ENCODE measurements at places on chromosomes 11 and 22. TPM values are rescaled to one million over a fixed set of nuclear protein-coding genes. Genes with fewer than 3 reads are reported as not detected.

The SEC14L6 gene
- not detected for total RNA-seq

The MFNG gene
- 125 TPM for total RNA-seq

DNA sequence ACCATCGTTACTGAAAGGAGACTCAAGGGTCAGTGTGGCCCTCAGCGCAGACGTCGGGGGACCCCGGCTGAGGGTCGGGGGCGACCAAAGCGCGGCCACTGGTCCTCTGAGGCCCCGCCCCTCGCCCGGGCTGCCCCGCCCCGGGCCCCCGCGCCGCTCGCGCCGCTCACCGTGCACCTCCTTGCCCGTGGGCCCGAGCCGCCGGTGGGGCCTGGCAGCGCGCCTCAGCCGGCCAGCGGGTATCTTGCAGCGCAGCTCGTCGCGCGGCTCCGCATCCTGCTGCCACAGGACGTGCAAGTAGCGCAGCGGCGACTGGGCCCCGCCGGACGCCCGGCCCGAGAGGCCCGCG is 419 bp downstream of the ANKRD54 start:
- H3K4me3 ChIP-seq, result peak overlapping the region; percentile 83
- no peaks in the 10 kb centered on the region for H3K27me3 ChIP-seq
- H3K36me3 ChIP-seq, result peaks cover 15% of the 10 kb centered on the region
- peak; percentile 70 for DNase-seq
- peak overlapping the region; percentile 88 for H3K27ac ChIP-seq
- peaks cover 26% of the 10 kb centered on the region for H3K4me1 ChIP-seq

DNA sequence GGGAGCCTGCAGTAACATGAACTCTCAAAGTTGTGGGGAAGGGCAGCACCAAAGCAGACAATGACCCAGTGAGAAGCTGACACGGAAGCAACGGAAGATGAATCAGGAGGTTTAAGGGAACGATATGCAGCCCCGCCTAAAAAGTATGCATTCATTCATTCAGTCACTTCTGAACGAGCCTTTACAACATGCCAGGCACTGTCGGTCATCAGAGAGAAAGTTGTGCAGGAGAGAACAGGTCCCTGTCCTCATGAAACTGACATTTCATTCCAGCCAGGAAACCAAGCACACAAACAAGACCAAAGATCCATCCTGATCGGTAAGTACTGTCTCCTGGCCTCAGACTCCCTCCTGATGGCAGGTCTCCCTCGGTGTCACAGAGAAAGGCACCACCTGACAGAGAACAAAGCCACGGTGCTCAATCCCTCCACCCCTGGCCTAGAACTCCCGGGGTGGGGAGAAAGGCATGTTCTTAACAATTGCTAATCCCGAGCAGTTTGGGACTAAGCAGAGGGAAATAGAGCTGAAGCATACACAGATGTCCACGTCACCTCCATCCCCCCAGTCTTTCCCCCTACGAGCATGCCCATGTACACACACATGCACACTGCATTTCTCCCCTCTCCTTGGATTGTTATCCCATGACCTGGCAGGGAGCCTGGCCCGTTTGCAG is 49.3 kb downstream of the LRFN4 start:
- H3K27me3 ChIP-seq, result no peaks in the 10 kb centered on the region
- H3K4me3 ChIP-seq, result no peak overlapping the region

DNA sequence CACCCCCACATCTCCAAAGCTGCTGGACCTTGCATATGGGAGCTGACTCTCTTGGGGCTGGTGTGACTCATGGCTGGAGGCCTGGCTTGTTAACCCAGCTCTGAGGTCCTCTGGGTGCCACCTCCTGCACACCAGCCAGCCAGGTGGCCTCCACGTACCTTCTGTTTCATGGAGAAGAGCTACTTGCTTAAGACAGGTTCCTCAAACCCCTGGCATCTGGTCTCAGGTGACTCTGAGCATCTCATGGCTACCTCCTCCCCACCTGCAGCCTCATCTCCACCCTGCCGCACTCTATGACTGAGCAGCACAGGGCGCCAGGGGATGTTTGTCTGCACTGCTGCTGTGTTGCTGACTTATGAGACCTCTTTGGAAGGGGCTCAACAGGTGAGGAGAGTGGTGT is 55.7 kb downstream of the BCR start:
- no peaks in the 10 kb centered on the region for H3K27me3 ChIP-seq
- H3K27ac ChIP-seq, result peak overlapping the region; percentile 53
- H3K36me3 ChIP-seq, result peaks cover 23% of the 10 kb centered on the region
- H3K4me3 ChIP-seq, result no peak overlapping the region
- no peak for DNase-seq
- peaks cover 75% of the 10 kb centered on the region for H3K4me1 ChIP-seq

- no peaks in the 10 kb centered on the region for H3K4me1 ChIP-seq
- no peak overlapping the region for H3K27ac ChIP-seq
- no peak for DNase-seq
- H3K27me3 ChIP-seq, result peaks cover 2% of the 10 kb centered on the region
Measured at GRCh38 chr11:69489746-69490365, 8.4 kb downstream of the LINC01488 start.

GRCh38 chr11:123062892-123063825 is 1.2 kb upstream of the HSPA8 start:
- peak; percentile 66 for DNase-seq
- H3K27ac ChIP-seq, result peak overlapping the region; percentile 99
- H3K4me3 ChIP-seq, result peak overlapping the region; percentile 99

DNA sequence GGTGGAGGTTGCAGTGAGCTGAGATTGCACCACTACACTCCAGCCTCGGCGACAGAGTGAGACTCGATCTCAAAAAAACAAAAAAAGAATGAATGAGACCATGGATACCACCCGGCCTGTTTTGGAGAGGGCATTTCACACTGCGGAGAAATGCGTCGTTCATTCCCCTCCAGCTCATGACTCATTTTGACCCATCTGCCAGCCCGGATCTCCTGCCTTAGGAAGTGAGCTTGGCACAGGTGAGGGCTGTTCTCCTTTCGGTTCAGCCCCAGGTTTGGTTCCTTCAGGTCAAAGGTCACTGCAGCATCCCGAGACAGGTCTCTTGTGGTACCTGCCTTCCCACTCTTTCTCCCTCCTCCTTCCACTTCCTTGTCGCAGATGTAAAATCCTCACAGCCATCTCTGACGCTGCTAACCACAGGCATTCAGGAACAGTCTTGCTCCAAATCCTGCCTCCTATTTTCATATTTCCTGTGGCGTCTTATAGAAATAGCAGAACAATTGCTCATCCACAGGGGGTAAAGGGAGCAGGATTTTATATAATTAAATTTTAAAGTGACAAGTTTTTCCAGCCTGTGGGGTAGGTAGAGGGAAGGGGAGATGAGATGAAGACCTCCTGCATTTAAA is 517.9 kb downstream of the NTM start:
- no peak for DNase-seq
- no peak overlapping the region for H3K27ac ChIP-seq
- H3K4me1 ChIP-seq, result no peaks in the 10 kb centered on the region

DNA sequence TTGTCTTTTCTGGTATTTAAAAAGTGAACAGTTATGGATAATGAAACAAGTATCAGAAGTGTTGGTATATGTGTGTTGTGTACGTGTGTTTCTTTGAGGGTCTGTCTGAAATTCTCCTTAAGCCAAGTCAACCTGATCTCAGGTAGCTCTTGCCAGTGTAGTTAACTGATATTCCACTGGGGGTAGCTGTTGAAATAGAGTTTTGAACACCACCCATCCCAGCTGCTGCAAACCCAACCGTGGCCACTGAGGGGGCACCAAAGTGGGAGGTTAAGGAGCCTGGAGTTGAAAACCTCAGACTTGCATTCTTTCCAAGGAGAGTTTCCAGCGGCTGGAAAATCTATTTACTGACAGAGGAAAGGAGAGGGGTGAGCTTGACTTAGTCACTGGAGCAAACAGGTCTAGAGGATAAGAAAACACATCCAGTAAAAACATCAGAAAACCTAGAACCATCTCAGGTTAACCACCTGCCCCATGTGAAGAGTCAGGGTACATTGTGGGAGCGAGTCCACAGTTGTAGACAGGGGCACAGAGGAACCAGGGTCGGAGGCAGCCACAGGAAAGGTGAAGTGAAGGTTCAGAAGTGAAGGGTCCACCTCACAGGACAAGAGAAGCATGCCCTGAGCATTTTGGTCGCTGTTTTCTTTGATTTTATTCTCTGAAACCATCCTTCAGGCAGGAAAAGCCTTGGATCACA is 8.8 kb upstream of the CUL5 start:
- H3K4me1 ChIP-seq, result no peaks in the 10 kb centered on the region
- DNase-seq, result peak; percentile 58
- peaks cover 2% of the 10 kb centered on the region for H3K27me3 ChIP-seq
- no peaks in the 10 kb centered on the region for H3K36me3 ChIP-seq

Measured in activated CD4-positive, alpha-beta T cell treated with anti-CD3 and anti-CD28 coated beads for 36 hours (primary cell).